ENCODE measurements at places on chromosomes 11 and 22. TPM values are rescaled to one million over a fixed set of nuclear protein-coding genes. Genes with fewer than 3 reads are reported as not detected.

The JAML gene
- total RNA-seq: 264 TPM

The OR8D1 gene
- not detected for total RNA-seq

The PRG3 gene
- total RNA-seq: not detected

The FAM83F gene
- total RNA-seq: 0.39 TPM
